ENCODE measurements at places on chromosomes 4 and X. TPM values are rescaled to one million over a fixed set of nuclear protein-coding genes. Genes with fewer than 3 reads are reported as not detected.

The PDE6B gene
- polyA plus RNA-seq, result not detected

The GSX2 gene
- polyA plus RNA-seq, result not detected

The RASSF6 gene
- polyA plus RNA-seq, result not detected

The NEIL3 gene
- 3.2 TPM for polyA plus RNA-seq

The AVPR2 gene
- polyA plus RNA-seq, result not detected

The PPEF1 gene
- polyA plus RNA-seq, result not detected

The PDZD4 gene
- not detected for polyA plus RNA-seq

The GNRHR gene
- 0.08 TPM for polyA plus RNA-seq

The RTL9 gene
- 0.20 TPM for polyA plus RNA-seq

The ODAPH gene
- not detected for polyA plus RNA-seq

The RRH gene
- polyA plus RNA-seq, result not detected

The IGFBP7 gene
- 1,359 TPM for polyA plus RNA-seq

The KLB gene
- not detected for polyA plus RNA-seq

The PHOX2B gene
- not detected for polyA plus RNA-seq

The ABLIM2 gene
- not detected for polyA plus RNA-seq

The RHOXF1 gene
- polyA plus RNA-seq, result not detected

The FREM3 gene
- not detected for polyA plus RNA-seq

The APLN gene
- 1.1 TPM for polyA plus RNA-seq

The XKRX gene
- not detected for polyA plus RNA-seq

The ARSJ gene
- 33.7 TPM for polyA plus RNA-seq

The TMEM131L gene
- 8.7 TPM for polyA plus RNA-seq

The SERPINA7 gene
- not detected for polyA plus RNA-seq

The RS1 gene
- not detected for polyA plus RNA-seq

The HTATSF1 gene
- 51.5 TPM for polyA plus RNA-seq

The FGD1 gene
- 6.0 TPM for polyA plus RNA-seq

The HHIP gene
- 0.06 TPM for polyA plus RNA-seq

The MND1 gene
- 4.3 TPM for polyA plus RNA-seq

The ADGRL3 gene
- polyA plus RNA-seq, result not detected

The NSG1 gene
- polyA plus RNA-seq, result 0.31 TPM

The TMEM156 gene
- polyA plus RNA-seq, result not detected

The CSAG3 gene
- polyA plus RNA-seq, result not detected

The HPGD gene
- polyA plus RNA-seq, result not detected

The PDCL2 gene
- not detected for polyA plus RNA-seq

The RBM47 gene
- 0.94 TPM for polyA plus RNA-seq

The RAB41 gene
- not detected for polyA plus RNA-seq

The RBM3 gene
- polyA plus RNA-seq, result 150 TPM

The GAB3 gene
- 1.0 TPM for polyA plus RNA-seq

The ARX gene
- polyA plus RNA-seq, result not detected

The TBX22 gene
- polyA plus RNA-seq, result not detected

The ETDB gene
- polyA plus RNA-seq, result not detected

The MAGEE2 gene
- polyA plus RNA-seq, result not detected

The ZNF718 gene
- 2.7 TPM for polyA plus RNA-seq

The TMPRSS11F gene
- polyA plus RNA-seq, result not detected

The SHROOM4 gene
- polyA plus RNA-seq, result 0.55 TPM

The GPR173 gene
- 0.24 TPM for polyA plus RNA-seq

The RXFP1 gene
- polyA plus RNA-seq, result 1.2 TPM

The HAND2 gene
- polyA plus RNA-seq, result 19.3 TPM

The FAM53A gene
- 1.4 TPM for polyA plus RNA-seq

The TGIF2LX gene
- not detected for polyA plus RNA-seq

The NKX3-2 gene
- polyA plus RNA-seq, result not detected

The KLHL4 gene
- polyA plus RNA-seq, result not detected

The CAPN6 gene
- not detected for polyA plus RNA-seq

The CXCL3 gene
- 2.1 TPM for polyA plus RNA-seq

The NLGN4X gene
- polyA plus RNA-seq, result not detected

The ASB12 gene
- not detected for polyA plus RNA-seq
